GM03348 (cell line): ENCODE measurements at places on chromosomes 7 and 10.

GRCh38 chr7:150863946-150864345 is 11.6 kb downstream of the AOC1 start:
- DNase-seq = peak; percentile 0

DNA sequence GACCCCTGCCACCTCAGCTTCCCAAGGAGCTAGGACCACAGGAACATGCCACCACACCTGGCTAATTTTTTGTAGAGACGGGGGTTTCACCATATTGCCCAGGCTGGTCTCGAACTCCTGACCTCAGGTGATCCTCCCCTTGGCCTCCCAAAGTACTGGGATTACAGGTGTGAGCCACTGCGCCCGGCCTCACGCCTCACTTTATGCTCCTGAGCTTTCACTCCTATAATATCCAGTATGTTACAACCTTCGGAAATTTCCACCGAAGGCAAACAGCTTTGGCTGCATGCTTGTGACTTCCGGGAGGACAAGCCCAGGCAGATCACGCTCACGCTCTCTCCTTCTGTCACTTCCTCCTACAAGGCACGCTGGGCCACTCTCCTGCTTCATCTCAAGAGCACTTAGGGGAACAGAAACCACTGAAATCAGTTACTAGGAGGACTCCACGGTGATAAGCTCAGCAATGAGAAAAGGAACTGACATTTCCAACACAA is 4.4 kb upstream of the MAD1L1 start:
- DNase-seq = no peak

DNA sequence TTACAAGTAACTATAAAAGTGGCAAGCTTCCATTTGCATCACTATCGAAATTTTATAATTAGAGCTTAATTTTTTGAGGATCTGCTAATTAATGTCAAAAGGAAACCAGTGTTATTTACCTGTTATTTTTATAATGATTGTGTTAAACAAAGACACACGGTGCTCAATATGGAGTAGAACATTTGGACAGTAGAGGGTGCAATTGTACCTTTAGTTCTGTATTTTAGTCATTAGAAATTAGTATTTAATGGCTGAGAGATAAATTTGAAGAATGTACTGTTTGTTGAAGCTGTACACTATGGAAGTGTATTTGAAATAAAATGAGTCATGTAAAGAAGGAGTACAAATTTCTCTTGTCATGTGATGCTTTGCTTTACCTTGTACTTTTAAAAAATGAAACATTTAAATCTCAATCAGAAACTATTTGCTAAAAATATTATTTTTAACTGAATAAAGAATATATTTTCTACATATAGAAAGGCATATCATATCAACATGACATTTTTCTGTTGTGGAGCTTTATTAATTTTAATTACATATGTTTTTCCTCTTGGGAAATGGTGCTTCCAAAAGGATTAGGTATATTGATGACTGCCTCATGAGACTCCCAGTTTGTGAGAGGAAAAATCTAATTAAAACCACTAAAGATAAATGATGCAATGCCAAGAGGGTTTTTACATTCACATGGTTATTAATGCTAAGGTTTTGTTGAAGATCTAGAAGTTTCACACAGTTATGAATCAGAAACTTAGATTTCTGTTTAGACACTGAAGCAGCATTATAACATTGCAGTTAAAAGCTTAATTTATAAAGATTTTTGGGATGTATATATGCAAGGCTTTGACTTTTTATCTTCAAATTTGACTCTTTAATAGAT is 10.4 kb upstream of the PRKG1 start:
- peak; percentile 35 for DNase-seq

- DNase-seq = peak; percentile 26
These were observed 37.4 kb upstream of the KDM7A start for GRCh38 chr7:140214075-140214684.

- no peak for DNase-seq
These were observed 37.0 kb downstream of the BEND7 start for GRCh38 chr10:13491747-13492360.

- no peak for DNase-seq
These were observed 3.5 kb upstream of the GDF2 start for GRCh38 chr10:47318706-47319105.

DNA sequence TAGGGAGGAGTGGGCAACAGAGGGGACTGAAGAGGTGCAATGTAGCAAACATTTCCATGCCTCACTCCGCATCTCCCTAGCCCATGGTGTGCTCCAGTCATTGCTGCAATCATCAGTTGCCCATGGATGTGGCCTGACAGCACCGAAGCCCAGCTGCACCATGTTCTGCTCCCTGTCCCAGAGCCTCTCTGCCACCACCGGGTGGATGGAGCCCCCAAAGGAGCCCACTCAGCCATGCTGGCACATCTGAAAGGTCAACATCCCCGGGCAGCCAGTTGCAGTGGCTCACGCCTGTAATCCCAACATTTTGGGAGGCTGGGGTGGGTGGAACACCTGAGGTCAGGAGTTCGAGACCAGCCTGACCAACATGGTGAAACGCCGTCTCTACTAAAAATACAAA is 336.4 kb upstream of the ZMIZ1 start:
- no peak for DNase-seq

DNA sequence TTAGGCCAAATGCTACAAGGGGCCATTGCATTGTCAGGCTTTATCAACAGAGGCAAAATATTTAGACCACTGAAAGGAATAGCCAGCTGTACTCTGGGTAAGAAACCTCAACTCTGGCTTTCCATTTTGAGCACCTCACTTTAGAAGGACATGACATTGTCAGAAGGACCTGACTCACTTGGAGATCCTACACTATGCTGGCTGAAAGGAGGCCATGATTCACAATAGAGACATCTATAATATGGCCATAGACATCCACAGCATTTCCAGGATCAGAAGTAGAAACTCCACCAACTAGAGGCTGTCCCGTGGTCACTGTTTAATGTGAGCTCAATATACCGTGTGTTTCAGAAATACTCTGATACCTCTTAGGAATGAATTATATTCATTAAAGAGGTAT is 140.9 kb downstream of the BTAF1 start:
- no peak for DNase-seq

DNA sequence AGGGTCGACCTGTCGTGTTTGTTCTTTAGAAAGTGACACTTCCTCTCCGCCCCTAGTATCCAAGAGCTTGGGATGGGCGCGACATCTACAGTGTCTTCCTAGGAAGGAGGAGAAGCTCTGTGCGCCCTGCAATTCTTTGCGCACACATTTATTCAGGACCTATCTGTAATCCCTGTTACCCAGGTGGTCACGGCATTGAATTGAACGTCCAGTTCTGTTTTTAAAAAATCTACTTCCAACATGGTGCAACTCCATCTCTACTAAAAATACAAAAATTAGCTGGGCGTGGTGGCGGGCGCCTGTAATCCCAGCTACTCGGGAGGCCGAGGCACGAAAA is 606 bp upstream of the LAMB1 start:
- DNase-seq = no peak

DNA sequence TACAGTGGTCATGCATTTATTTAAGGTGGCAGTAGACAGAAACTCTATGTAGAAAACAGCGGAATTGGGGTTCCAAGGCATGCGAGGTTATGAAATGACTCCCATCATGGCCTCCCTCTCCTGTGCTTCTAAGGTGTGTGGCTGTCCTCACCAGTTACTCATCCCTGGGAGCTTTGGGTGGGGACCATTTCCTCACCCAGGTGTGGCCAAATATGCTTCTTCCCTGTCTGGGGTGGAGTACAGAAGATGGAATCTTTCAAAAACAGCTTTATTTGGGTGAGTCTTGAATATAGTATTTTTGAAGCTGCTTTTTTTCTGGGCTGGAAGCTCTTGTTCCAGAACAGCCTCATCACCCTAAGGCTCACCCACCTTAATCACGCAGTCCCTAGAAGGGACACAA is 139.0 kb downstream of the NRF1 start:
- DNase-seq = no peak
